Upper lobe of right lung (tissue), 1 donor: ENCODE measurements at places on chromosomes 2 and 18. TPM values are rescaled to one million over a fixed set of nuclear protein-coding genes. Genes with fewer than 3 reads are reported as not detected.

- H3K4me1 ChIP-seq = peaks cover 61% of the 10 kb centered on the region
- no peak overlapping the region for H3K27ac ChIP-seq
- H3K27me3 ChIP-seq = no peaks in the 10 kb centered on the region
- H3K4me3 ChIP-seq = no peak overlapping the region
- no peak for DNase-seq
Observed at GRCh38 chr18:51191128-51191717, 6.3 kb downstream of the MEX3C start.

- no peaks in the 10 kb centered on the region for H3K27me3 ChIP-seq
- H3K27ac ChIP-seq = no peak overlapping the region
- peaks cover 29% of the 10 kb centered on the region for H3K4me1 ChIP-seq
Observed at GRCh38 chr18:7618891-7619442, 51.9 kb downstream of the PTPRM start.

Gene CCDC102B
- 43.7 TPM for total RNA-seq

Gene SH3RF3
- 7.4 TPM for total RNA-seq

DNA sequence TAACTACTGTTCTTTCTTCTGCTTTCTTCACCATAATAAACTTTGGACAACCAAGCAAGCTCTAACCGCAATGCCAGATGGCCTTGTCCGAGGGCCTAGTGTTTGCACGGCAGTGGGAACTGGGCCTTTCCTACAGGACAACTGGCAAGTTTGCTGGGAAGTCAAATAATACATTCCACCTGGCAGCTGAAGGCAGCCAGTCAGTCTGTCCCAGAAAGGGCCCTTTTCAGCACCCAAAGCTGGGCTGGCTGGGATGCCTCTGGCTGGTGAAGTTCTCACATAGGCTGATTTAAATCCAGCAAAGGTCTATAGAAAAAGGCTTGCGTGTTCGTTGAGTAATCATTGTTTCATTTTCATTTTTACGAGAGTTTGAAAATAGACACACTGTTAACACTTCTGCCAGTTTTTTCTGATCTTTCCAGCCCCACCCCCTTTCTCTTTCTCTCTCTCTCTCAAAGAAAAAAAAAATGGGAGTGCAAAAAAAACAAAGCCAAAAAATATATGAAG, 110.0 kb upstream of the EPAS1 start:
- H3K27ac ChIP-seq = peak overlapping the region; percentile 80
- no peak for DNase-seq
- peak overlapping the region; percentile 14 for H3K4me3 ChIP-seq
- H3K27me3 ChIP-seq = no peaks in the 10 kb centered on the region

DNA sequence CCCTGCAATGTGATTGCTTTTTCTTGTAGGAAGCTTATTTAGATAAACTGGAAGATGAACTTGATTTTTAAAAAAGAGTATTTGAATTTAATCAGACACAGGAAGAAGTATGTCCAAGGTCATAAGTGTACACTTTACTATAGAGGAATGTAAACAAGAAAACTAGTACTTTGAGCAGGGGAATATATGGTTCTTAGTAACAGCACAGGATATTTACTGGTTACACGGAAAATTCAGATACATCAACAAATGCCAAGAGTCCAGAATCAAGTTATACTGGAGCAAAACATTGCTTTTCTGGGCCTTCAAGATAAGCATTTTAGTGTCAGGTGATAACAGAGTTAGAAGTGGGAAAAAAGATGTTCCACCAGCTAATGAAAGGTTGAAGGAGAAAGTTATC, 75.5 kb downstream of the EFEMP1 start:
- no peaks in the 10 kb centered on the region for H3K27me3 ChIP-seq
- H3K4me1 ChIP-seq = peaks cover 6% of the 10 kb centered on the region
- H3K4me3 ChIP-seq = no peak overlapping the region
- no peak overlapping the region for H3K27ac ChIP-seq

Gene FBLN7
- total RNA-seq = 5.4 TPM

Gene MOCOS
- 5.0 TPM for total RNA-seq

Gene CXCR1
- total RNA-seq = 5.3 TPM

- no peak overlapping the region for H3K4me3 ChIP-seq
- no peak overlapping the region for H3K27ac ChIP-seq
- no peak for DNase-seq
- no peaks in the 10 kb centered on the region for H3K27me3 ChIP-seq
- H3K36me3 ChIP-seq = no peaks in the 10 kb centered on the region
- H3K4me1 ChIP-seq = no peaks in the 10 kb centered on the region
Observed at GRCh38 chr2:47264143-47264542, 109.0 kb upstream of the STPG4 start.

- no peaks in the 10 kb centered on the region for H3K27me3 ChIP-seq
- H3K36me3 ChIP-seq = no peaks in the 10 kb centered on the region
- DNase-seq = peak; percentile 70
- no peak overlapping the region for H3K27ac ChIP-seq
- H3K4me1 ChIP-seq = no peaks in the 10 kb centered on the region
Observed at GRCh38 chr2:169734169-169734847, 676 bp downstream of the KLHL23 start.

Gene CNDP1
- total RNA-seq = not detected

- H3K27ac ChIP-seq = no peak overlapping the region
- H3K36me3 ChIP-seq = no peaks in the 10 kb centered on the region
- H3K27me3 ChIP-seq = no peaks in the 10 kb centered on the region
- H3K4me1 ChIP-seq = peaks cover 84% of the 10 kb centered on the region
- DNase-seq = no peak
- H3K4me3 ChIP-seq = no peak overlapping the region
Observed at GRCh38 chr2:113895819-113896563, 6.1 kb downstream of the ACTR3 start.

GRCh38 chr2:146734042-146734820, 1110.6 kb upstream of the ACVR2A start:
- H3K27me3 ChIP-seq = no peaks in the 10 kb centered on the region
- no peak for DNase-seq
- H3K4me1 ChIP-seq = no peaks in the 10 kb centered on the region
- H3K27ac ChIP-seq = no peak overlapping the region
- H3K36me3 ChIP-seq = no peaks in the 10 kb centered on the region

Gene TFCP2L1
- 22.0 TPM for total RNA-seq

GRCh38 chr18:62324917-62325805, at the start of gene TNFRSF11A:
Gene TNFRSF11A (plus strand): TSS chr18:62325310. CDS start chr18:62325353, 43 bp downstream.
- DNase-seq = peak; percentile 83
- H3K4me3 ChIP-seq = peak within 1 kb of the TSS; percentile 57
- no peaks in the 10 kb centered on the region for H3K36me3 ChIP-seq

DNA sequence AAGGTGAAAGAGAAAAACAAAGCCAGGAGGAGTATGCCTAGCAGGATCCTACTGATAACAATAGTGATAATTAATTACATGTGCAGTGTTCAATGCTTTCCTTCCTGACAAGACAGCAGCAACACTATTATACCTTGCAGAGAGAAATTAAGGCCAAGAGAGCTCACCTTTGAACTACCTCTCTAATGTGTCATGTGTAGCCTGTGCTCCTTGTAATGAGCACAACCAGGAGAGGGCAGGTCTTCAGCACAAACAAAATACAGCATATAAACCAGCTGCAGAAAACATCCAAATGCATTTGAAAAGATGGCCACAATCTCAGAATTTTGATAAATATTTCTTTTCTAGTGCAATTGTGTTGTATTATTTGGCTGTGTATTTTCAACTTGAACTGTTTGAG, 1425.7 kb downstream of the DSC3 start:
- DNase-seq = no peak
- H3K4me3 ChIP-seq = no peak overlapping the region
- no peak overlapping the region for H3K27ac ChIP-seq
- H3K27me3 ChIP-seq = no peaks in the 10 kb centered on the region
- H3K4me1 ChIP-seq = no peaks in the 10 kb centered on the region

DNA sequence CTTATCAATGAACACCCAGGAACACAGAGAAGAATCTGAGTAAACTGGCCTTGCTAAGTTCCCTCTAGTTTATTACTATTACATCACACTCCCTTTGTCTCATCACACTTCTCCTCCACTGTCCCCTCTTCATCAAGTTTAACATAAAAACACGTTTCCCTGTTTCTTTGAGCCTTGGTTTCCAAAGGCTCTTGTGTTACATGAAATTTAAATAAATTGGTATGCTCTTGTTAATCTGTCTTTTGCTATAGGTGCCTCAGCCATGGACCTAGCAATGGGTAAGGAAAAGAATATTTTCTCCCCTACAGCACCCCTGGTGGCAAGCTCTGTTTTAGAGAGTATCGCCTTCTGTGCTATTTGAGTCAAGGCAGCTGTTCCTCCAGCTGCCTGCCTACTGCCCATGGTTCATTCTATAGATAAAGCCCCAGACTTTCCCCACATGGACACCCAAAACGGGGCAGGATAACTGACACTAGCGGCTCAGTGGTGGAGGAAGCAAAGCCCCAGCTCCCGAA, 31.8 kb downstream of the TGIF1 start:
- H3K36me3 ChIP-seq = no peaks in the 10 kb centered on the region
- H3K4me3 ChIP-seq = no peak overlapping the region
- no peaks in the 10 kb centered on the region for H3K4me1 ChIP-seq
- no peak for DNase-seq

Gene GALNT5
- 40.2 TPM for total RNA-seq

GRCh38 chr2:156537141-156537540, 101.0 kb downstream of the GPD2 start:
- DNase-seq = no peak
- no peak overlapping the region for H3K4me3 ChIP-seq
- H3K36me3 ChIP-seq = no peaks in the 10 kb centered on the region
- no peaks in the 10 kb centered on the region for H3K4me1 ChIP-seq

GRCh38 chr2:127626917-127627739, 18.8 kb upstream of the GPR17 start:
- no peak overlapping the region for H3K4me3 ChIP-seq

DNA sequence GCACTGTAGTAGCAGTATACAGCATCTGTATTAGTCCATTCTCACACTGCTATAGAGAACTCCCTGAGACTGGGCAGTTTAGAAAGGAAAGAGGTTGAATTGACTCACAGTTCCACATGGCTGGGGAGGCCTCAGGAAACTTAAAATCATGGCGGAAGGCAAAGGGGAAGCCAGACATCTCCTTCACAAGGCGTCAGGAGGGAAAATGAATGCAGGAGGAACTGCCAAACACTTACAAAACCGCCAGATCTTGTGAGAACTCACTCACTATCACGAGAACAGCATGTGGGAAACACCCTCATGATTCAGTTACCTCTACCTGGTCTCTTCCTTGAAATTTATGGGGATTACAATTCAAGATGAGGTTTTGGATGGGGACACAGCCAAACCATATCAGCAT, 25.4 kb downstream of the MAP4K4 start:
- H3K27ac ChIP-seq = peak overlapping the region; percentile 1
- no peaks in the 10 kb centered on the region for H3K36me3 ChIP-seq
- peaks cover 33% of the 10 kb centered on the region for H3K4me1 ChIP-seq
- no peak for DNase-seq
- no peaks in the 10 kb centered on the region for H3K27me3 ChIP-seq

Gene EGR4
- total RNA-seq = not detected

- H3K4me1 ChIP-seq = peaks cover 11% of the 10 kb centered on the region
- H3K27ac ChIP-seq = peak overlapping the region; percentile 72
- DNase-seq = peak; percentile 67
- peaks cover 4% of the 10 kb centered on the region for H3K27me3 ChIP-seq
- H3K4me3 ChIP-seq = peak overlapping the region; percentile 82
- no peaks in the 10 kb centered on the region for H3K36me3 ChIP-seq
Observed at GRCh38 chr2:85134896-85135659, 1.9 kb downstream of the TCF7L1 start.

DNA sequence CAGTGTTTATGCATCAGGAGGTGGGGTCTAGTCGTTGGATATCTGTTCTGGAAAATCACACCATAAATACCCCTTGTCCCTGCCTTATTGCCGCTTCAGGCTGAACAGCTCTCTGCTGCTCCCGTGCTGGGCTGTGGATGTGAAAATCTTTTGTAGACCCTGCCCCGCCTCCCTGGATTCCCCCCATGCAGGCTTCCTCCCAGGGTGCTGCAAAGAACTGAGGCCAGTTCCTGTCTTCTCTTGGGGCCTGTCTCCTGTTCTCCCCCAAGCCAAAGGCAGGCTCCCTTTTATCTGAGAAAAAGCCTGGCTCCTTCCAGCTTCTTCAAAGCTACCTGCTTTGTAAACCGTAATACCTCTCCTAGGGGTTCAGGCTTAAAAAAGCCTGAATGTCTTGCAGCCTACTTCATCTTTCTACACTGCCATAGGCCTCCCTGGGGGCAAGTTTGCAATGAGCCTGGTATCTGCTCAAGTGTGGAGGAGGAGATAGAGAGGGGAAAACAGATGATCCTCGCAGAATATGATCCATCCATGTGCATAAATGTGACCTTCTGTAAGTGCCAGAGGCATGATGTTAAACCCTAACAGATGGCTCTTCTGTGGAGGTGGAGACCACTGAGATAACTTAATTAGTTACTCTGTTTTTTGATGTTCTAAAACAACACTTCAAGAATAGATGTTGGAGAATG, 55.3 kb downstream of the VWA3B start:
- no peak overlapping the region for H3K4me3 ChIP-seq
- no peak overlapping the region for H3K27ac ChIP-seq
- no peak for DNase-seq
- no peaks in the 10 kb centered on the region for H3K27me3 ChIP-seq
- no peaks in the 10 kb centered on the region for H3K36me3 ChIP-seq

GRCh38 chr2:16386031-16386430, 279.6 kb downstream of the CYRIA start:
- no peak overlapping the region for H3K4me3 ChIP-seq
- no peak for DNase-seq
- H3K36me3 ChIP-seq = no peaks in the 10 kb centered on the region
- no peaks in the 10 kb centered on the region for H3K4me1 ChIP-seq

GRCh38 chr2:113120861-113121260, 6.5 kb upstream of the IL1RN start:
- DNase-seq = no peak
- peaks cover 8% of the 10 kb centered on the region for H3K4me1 ChIP-seq
- H3K27ac ChIP-seq = no peak overlapping the region
- H3K36me3 ChIP-seq = no peaks in the 10 kb centered on the region
- H3K27me3 ChIP-seq = no peaks in the 10 kb centered on the region

DNA sequence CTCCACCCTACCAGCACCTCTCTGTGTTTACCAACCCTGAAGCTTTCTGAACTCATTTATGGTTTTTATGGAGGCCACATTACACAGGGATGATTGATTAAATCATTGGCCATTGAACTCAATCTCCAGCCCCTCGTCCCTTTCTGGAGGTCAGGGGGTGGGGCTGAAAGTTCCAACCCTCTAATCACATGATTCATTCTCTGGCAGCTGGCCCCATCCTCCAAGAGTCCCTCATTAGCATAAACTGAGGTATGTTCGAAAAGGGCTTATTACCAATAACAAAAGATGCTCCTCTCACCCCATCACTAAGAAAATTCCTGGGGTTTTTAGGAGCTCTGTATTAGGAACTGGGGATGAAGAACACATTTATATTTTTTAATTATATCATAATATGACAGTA, 92.3 kb downstream of the DIS3L2 start:
- H3K4me3 ChIP-seq = no peak overlapping the region
- H3K4me1 ChIP-seq = no peaks in the 10 kb centered on the region
- DNase-seq = no peak
- no peaks in the 10 kb centered on the region for H3K36me3 ChIP-seq
- H3K27ac ChIP-seq = no peak overlapping the region
- H3K27me3 ChIP-seq = no peaks in the 10 kb centered on the region

GRCh38 chr2:100702438-100703109, 117.4 kb upstream of the NPAS2 start:
- no peak overlapping the region for H3K27ac ChIP-seq
- no peak overlapping the region for H3K4me3 ChIP-seq
- DNase-seq = no peak
- no peaks in the 10 kb centered on the region for H3K4me1 ChIP-seq
- no peaks in the 10 kb centered on the region for H3K27me3 ChIP-seq
- H3K36me3 ChIP-seq = no peaks in the 10 kb centered on the region
